ENCODE measurements at places on chromosomes 1 and 21.

DNA sequence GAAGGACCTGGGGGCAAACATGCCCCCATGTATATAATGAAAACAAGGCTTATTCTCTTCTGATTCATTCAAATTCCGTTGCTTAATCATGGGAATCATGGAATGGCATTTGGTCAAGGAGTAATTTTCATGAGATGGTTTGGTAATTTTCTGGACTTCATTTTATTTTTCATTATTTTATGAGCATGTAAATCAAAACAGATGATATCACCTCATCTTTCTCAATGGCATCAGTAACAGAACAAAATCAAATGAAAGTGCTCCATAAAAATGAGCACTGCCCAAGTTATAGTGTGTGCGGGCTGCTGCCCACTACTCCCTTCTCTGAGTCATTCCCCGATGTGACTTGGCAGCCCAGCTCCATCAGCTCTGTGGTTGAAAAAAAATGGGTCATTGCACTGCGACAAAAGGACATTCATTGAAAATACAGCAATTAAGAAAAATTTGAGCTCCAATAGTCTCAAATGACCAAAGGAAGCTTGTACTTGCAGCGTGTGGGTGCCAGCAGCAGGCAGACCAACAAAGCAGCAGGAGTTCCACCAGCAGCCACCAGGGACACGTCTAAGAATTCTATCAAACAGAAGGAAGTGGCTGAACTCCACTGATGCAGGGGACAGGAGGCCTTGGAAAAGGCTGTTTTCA, 84.3 kb upstream of the VAV3 start:
- no peak for DNase-seq

GRCh38 chr21:45607021-45607908, 36.3 kb upstream of the PCBP3 start:
- DNase-seq, result peak; percentile 57

GRCh38 chr1:203340112-203340790, 10.7 kb downstream of the FMOD start:
- peak; percentile 39 for DNase-seq

- DNase-seq, result no peak
Observed at GRCh38 chr1:108345776-108346531, 102.1 kb upstream of the NBPF4 start.

GRCh38 chr21:17488620-17489019, 24.2 kb upstream of the CXADR start:
- no peak for DNase-seq

Data from activated CD4-positive, alpha-beta T cell treated with anti-CD3 and anti-CD28 coated beads, Interleukin-2, amount 50 U/mL, for 4 hours (primary cell).